ENCODE measurements at places on chromosomes 11 and 22. TPM values are rescaled to one million over a fixed set of nuclear protein-coding genes. Genes with fewer than 3 reads are reported as not detected.

DNA sequence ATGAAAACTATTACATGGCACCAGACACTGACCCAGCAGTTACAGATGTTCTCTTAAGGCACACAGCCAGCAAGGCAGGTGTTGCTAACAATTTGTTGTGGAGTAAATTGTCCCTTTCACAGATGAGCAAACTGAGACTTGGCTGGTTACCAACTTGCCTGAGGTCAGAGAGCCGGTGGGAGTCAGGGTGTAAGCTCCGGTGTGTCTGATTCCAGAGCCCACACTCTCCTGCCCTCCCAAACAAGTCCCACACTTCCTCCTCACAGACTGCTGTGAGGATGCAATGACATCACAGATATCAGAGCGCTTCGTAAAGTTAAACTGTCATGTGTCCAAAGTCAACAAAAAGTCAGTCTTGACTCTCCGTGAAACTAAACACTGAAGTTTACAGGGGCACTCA, 12.5 kb downstream of the GDPD5 start:
- no peaks in the 10 kb centered on the region for H3K27me3 ChIP-seq
- no peak overlapping the region for H3K4me3 ChIP-seq
- H3K36me3 ChIP-seq: peaks cover 62% of the 10 kb centered on the region
- no peak overlapping the region for H3K27ac ChIP-seq
- no peaks in the 10 kb centered on the region for H3K4me1 ChIP-seq

GRCh38 chr22:50673231-50674129, 857 bp downstream of the SHANK3 start:
- peak overlapping the region; percentile 51 for H3K4me3 ChIP-seq
- peaks cover 38% of the 10 kb centered on the region for H3K27me3 ChIP-seq
- DNase-seq: no peak
- H3K4me1 ChIP-seq: no peaks in the 10 kb centered on the region
- no peak overlapping the region for H3K27ac ChIP-seq
- no peaks in the 10 kb centered on the region for H3K36me3 ChIP-seq

Gene FOLR1
- polyA plus RNA-seq: not detected

Gene SPTY2D1
- 6.8 TPM for polyA plus RNA-seq

- peak overlapping the region; percentile 79 for H3K27ac ChIP-seq
- H3K36me3 ChIP-seq: no peaks in the 10 kb centered on the region
- DNase-seq: peak; percentile 57
- H3K27me3 ChIP-seq: no peaks in the 10 kb centered on the region
- H3K4me1 ChIP-seq: peaks cover 9% of the 10 kb centered on the region
- no peak overlapping the region for H3K4me3 ChIP-seq
Observed at GRCh38 chr22:18056161-18056666, 21.6 kb upstream of the PEX26 start.

- H3K27me3 ChIP-seq: no peaks in the 10 kb centered on the region
- no peaks in the 10 kb centered on the region for H3K4me1 ChIP-seq
- no peak overlapping the region for H3K4me3 ChIP-seq
- DNase-seq: no peak
- no peak overlapping the region for H3K27ac ChIP-seq
- H3K36me3 ChIP-seq: no peaks in the 10 kb centered on the region
Observed at GRCh38 chr22:33450756-33451155, 392.6 kb upstream of the SYN3 start.

Gene GAL
- not detected for polyA plus RNA-seq

GRCh38 chr11:130585545-130585944, 137.1 kb downstream of the ADAMTS15 start:
- H3K36me3 ChIP-seq: no peaks in the 10 kb centered on the region
- H3K27me3 ChIP-seq: peaks cover 3% of the 10 kb centered on the region
- DNase-seq: no peak
- no peaks in the 10 kb centered on the region for H3K4me1 ChIP-seq

Gene IL10RA
- polyA plus RNA-seq: 4.3 TPM

GRCh38 chr11:124762105-124762623, at the start of gene ESAM:
Gene ESAM, minus strand, starts transcription at chr11:124762290. Its CDS starts 136 bp downstream, at chr11:124762154.
- peak; percentile 61 for DNase-seq
- H3K27ac ChIP-seq: peak within 1 kb of the TSS; percentile 35
- H3K4me1 ChIP-seq: peaks cover 4% of the 10 kb centered on the region
- peaks cover 6% of the 10 kb centered on the region for H3K36me3 ChIP-seq

DNA sequence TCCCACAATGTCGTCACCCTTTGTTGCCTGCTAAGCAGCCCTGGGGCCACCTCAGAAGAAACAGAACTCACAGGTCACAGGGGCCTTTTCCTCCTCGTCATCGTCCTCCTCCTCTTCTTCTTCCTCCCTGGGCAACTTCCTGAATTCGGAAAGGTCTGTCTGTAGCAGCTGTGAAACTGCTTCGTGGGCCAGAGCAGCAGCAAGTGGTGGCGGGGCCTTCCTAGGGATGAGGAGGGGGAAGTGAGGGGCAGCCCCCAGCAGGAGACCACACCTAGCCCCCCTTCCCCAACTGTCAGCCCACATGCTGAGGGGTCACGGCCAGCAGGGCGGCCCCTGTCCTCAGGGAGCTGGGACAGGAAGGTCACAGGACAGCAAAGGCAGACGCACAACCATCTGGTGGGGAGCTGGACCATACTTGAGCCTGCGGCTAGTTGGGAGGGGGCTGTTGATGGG, 13.2 kb downstream of the PPM1F start:
- DNase-seq: no peak
- H3K36me3 ChIP-seq: no peaks in the 10 kb centered on the region
- no peak overlapping the region for H3K4me3 ChIP-seq

DNA sequence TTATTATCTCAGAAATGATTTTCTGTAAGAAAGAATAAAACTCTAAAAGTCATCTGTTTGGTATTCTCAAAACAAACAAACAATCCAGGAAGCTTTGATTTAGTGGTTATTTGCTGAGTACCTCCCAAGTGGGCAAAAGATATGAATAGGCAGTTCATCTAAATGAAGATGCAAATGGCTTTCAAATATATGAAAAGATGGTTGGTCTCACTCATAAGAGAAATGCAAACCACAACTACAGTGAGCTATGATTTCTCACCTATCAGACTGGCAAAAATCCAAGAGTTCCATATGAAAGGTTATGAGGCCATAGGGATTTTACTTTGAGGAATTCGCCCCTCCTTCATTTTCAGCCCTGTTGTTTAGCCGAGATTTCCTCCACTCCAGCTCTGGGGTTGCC, 11.3 kb upstream of the P2RY2 start:
- no peak overlapping the region for H3K4me3 ChIP-seq
- no peak overlapping the region for H3K27ac ChIP-seq
- no peaks in the 10 kb centered on the region for H3K36me3 ChIP-seq
- H3K4me1 ChIP-seq: peaks cover under 1% of the 10 kb centered on the region
- H3K27me3 ChIP-seq: no peaks in the 10 kb centered on the region

- H3K36me3 ChIP-seq: no peaks in the 10 kb centered on the region
- H3K4me1 ChIP-seq: no peaks in the 10 kb centered on the region
- H3K27me3 ChIP-seq: no peaks in the 10 kb centered on the region
- no peak for DNase-seq
- no peak overlapping the region for H3K4me3 ChIP-seq
- H3K27ac ChIP-seq: no peak overlapping the region
Observed at GRCh38 chr11:4190098-4190497, 95.5 kb downstream of the RRM1 start.

- H3K27ac ChIP-seq: peak overlapping the region; percentile 14
- H3K4me3 ChIP-seq: no peak overlapping the region
- H3K4me1 ChIP-seq: peaks cover 21% of the 10 kb centered on the region
- no peak for DNase-seq
- H3K36me3 ChIP-seq: peaks cover 16% of the 10 kb centered on the region
- no peaks in the 10 kb centered on the region for H3K27me3 ChIP-seq
Observed at GRCh38 chr22:23217171-23218052, 37.1 kb downstream of the BCR start.

GRCh38 chr11:45603946-45604682, 61.3 kb downstream of the CHST1 start:
- H3K4me1 ChIP-seq: no peaks in the 10 kb centered on the region
- H3K36me3 ChIP-seq: no peaks in the 10 kb centered on the region
- peaks cover 4% of the 10 kb centered on the region for H3K27me3 ChIP-seq
- DNase-seq: no peak
- H3K27ac ChIP-seq: no peak overlapping the region
- no peak overlapping the region for H3K4me3 ChIP-seq

DNA sequence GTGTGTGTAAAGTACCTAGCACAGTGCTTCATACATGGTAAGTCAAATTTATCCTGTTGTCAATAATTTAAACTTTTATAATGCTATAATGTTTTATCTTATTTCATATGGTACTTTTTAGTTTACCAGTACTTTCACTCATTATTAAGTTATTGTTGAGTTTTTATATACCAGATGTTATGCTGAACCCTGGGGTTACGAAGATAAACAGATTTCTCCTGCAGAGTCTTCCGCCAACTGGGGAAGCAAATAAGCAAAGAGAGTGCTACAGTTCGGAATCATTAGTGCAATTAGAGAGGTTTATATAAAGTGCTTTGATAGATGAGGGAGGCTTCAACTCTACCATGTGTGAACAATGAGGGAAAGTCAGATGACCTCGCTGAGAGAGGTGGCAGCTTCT, 362.3 kb downstream of the DYNC2H1 start:
- no peak overlapping the region for H3K4me3 ChIP-seq
- H3K36me3 ChIP-seq: no peaks in the 10 kb centered on the region

GRCh38 chr11:127471662-127472061, 471.1 kb upstream of the KIRREL3 start:
- no peak for DNase-seq
- no peaks in the 10 kb centered on the region for H3K27me3 ChIP-seq

- peaks cover 5% of the 10 kb centered on the region for H3K4me1 ChIP-seq
- no peak overlapping the region for H3K27ac ChIP-seq
- no peaks in the 10 kb centered on the region for H3K36me3 ChIP-seq
- no peak overlapping the region for H3K4me3 ChIP-seq
Observed at GRCh38 chr11:5691964-5692361, 2.4 kb downstream of the TRIM22 start.

Gene RPS6KB2
- polyA plus RNA-seq: 39.0 TPM

- no peak overlapping the region for H3K27ac ChIP-seq
- H3K36me3 ChIP-seq: peaks cover 87% of the 10 kb centered on the region
- no peaks in the 10 kb centered on the region for H3K27me3 ChIP-seq
- no peaks in the 10 kb centered on the region for H3K4me1 ChIP-seq
- no peak for DNase-seq
- H3K4me3 ChIP-seq: no peak overlapping the region
Observed at GRCh38 chr22:24089951-24090350, 78.8 kb downstream of the CABIN1 start.

All from small intestine (tissue), 16 donors.